ENCODE measurements at places on chromosomes 1 and 21.

GRCh38 chr1:7341145-7341905 lies 429.8 kb upstream of the VAMP3 start:
- no peak for DNase-seq

- peak; percentile 74 for DNase-seq
Measured at GRCh38 chr1:221961532-221962292, 219.8 kb upstream of the DUSP10 start.

GRCh38 chr1:54663725-54664124 lies 22.1 kb downstream of the MROH7 start:
- no peak for DNase-seq

DNA sequence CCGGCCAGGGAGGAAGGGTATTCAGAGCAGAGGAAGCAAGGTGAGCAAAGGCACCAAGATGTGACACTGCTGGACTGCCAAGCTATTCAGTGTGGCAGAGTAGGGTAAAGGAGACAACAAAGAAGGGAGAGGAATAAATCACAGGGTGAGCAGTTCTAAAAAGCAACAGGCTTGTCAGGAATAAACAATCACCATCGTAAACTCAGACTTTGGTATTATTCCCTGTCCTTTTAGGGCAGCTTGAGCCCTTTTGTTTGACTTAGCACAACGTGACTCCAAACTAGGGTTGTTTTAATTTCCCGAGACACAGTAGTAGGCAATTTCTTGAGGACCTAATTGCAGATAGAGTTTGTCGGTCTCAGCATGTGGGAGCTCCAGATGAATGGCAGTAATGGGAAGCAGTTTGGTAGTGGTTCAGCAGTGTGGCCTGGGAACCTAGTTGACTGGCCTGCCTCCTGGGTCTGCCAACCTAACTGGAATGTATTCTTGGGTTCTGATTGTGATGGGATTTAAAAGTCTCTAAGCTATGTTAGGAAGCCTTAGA lies 4.3 kb downstream of the CR1L start:
- DNase-seq: no peak

- DNase-seq: no peak
Measured at GRCh38 chr1:30524840-30525617, 198.4 kb downstream of the MATN1 start.

DNA sequence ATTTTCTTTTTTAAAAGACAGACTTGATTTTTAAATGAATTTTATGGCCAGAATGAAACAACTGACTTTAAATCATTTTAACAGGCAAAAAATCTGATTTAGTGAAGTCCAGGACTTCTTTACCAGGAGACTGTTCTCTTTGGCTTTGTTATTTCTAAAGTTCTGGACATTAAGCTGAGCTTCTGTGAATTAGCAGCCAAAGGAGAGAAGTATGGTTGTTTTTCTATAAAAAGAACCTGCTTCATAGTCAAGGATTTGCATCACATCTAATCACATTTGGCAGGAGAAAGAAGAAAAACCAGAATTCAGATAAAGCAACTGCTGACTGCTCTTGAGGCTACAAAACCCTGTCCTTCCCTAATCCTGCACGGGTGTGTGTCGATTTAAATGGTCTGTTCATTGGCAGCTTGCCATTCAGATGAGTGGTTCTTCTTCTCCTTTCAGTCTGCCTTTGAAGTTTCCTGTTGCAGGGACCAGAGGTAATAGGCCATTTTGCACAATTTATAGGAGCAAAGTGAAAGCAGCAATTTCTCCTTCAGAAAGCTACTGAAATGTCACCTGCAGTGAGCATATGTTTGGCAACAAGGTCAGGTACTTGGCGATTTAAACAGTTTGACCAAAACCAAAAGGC lies 215.4 kb downstream of the OLFM3 start:
- DNase-seq: peak; percentile 41

DNA sequence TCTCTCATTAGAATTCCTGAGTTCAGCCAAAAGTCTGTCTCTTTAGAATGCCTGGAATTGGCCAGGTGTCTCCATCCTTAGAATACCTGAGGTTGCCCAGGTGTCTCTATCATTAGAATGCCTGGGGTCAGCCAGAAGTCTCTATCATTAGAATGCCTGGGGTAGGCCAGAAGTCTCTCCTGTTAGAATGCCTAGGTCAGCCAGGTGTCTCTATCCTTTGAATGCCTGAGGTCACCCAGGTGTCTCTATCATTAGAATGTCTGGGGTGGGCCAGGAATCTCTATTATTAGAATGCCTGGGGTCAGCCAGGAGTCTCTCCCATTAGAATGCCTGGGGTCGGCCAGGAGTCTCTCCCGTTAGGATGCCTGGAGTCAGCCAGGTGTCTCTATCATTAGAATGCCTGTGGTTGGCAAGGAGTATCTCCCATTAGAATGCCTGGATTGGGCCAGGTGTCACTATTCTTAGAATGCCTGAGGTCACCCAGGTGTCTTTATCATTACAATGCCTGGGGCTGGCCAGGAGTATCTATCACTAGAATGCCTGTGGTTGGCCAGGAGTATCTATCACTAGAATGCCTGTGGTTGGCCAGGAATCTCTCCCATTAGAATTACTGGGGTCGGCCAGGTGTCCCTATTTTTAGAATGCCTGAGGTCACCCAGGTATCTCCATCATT lies 43.0 kb downstream of the RNF187 start:
- no peak for DNase-seq

DNA sequence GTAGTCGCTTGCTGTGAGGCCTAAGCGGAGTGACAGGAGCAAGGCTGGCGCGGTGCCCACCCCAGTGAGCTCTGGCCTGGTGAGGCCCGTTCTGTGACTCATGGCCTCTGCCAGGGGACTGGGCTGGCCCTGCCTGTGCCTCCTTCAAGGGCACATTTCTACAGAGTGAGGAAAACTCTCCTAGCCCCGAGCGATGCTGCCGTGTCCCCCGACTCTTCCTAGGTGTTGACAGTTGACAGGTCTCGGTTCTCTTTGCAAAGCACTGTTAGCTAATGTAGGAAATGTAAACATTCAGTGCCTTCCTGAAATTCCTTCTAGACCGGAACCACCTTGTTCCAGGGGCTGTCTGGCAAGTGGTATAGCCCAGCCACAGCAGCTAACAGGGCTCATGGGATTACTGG lies 43.9 kb downstream of the ABCG1 start:
- no peak for DNase-seq

DNA sequence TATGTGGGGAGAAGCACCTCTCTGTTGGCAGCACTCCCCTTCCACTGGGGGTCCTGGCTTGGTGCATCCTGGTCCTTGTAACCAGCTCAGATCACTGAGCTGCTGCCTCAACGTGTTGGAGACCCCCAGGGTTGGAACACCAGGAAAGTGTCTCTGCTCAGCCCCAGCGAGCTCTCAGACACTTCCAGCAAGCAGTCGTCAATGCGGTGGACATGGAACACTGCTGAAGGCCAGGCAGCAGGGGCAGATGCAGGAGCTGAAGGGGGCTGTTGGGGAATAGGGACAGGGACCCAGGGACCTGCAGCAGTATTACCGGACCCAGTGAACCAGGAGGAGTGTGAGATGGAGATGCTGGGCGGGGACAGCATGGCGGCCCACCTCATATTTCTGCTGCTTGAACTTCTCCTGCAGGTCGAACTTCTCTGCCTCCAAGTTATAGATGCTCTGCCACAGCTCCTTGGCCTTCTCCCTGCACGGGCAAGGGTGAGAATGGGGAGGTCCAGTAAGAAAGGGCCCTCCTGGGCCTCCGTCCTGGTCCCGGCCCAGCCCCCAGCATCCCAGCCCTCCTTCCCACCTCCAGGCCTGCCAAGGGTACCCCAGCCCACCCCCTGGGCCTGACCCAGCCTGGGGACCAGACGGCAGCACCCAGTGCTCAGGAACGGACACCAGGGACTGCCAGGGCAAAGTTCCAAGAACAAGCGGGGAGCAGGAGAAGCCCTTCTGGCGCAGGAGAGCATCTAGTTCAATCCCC lies 16.4 kb downstream of the TNNT2 start:
- DNase-seq: no peak

GRCh38 chr21:42384156-42384945 lies 11.5 kb downstream of the TMPRSS3 start:
- no peak for DNase-seq

Data from hematopoietic multipotent progenitor cell treated with erythropoietin and hydrocortisone succinate and interleukin-3 and kit ligand, for 8 days (in vitro differentiated cells).